ENCODE measurements at places on chromosomes 11 and 22.

GRCh38 chr11:114571712-114572111 is 12.0 kb upstream of the NXPE1 start:
- no peak for DNase-seq

- DNase-seq, result no peak
These were observed 67.9 kb upstream of the OR4B1 start for GRCh38 chr11:48148749-48149148.

GRCh38 chr11:596374-596773 is 19.4 kb downstream of the IRF7 start:
- DNase-seq, result no peak

DNA sequence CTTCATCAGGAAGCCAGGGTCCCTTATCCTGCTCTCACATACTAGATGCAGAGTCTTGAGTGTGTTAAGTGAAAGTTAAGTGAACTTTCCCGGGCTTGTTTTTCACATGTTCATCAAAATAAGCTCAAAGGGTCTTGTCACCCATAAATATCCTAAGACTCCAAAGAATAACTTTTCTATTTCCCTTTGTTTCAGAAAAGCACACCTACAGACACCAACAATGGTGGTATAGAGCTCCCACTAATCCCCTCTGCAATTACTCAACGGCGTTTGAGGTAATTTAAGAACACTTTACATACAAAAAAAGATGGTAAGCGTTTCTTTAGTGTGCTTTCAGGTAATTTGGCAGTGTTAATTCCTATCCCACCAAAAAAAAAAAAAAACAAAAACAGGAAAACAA is 2.5 kb downstream of the PRR14L start:
- DNase-seq, result no peak

DNA sequence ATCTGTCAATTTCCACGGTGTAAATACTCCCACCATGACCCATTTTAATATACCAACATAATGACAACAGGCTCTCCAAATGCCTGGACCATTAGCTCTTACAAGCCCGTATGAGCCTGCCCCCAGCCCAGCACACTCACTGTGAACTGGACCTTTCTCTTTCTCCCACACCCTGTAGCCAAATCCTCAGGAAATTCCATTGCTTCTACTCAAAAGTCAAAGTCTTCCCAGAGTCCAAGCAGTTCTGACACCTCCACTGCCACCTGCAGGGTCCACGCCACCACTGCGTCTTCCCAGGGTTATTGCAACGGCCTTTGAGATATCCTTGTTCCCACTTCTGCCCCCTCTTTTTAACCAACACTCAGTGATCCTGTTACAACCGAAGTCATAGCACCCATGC is 110.1 kb upstream of the ASPHD2 start:
- no peak for DNase-seq

DNA sequence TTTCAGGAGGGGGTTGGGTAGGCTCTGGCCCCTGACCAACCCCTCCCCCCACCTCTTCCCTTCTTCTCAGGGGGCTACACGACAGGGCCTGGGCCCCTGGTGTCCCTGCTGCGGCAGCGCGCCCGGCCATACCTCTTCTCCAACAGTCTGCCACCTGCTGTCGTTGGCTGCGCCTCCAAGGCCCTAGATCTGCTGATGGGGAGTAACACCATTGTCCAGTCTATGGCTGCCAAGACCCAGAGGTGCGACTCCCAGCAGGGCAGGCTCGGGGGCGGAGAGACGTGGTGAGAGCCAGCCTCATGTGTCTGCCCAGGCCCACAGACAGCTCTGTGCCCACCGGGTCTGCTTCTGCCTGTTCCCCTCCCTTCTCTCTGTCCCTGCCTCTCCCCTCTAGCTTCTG is 7.6 kb upstream of the GALR3 start:
- DNase-seq, result no peak

DNA sequence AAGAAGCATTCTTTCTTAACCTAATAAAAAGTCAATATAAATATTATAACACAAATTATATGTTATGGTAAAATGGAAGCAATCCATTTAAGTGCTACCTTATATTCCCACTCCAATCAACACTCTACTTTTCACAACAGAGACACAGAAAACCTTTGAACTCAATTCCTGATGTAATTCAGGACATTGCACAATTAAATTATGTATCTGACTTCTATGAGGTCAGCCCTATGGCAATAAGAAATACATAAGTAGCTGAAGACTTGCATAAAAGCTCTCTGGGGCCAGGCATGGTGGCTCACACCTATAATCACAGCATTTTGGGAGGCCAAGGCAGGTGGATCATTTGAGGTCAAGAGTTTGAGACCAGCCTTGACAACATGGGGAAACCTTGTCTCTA is 6.8 kb downstream of the OR4D10 start:
- no peak for DNase-seq

DNA sequence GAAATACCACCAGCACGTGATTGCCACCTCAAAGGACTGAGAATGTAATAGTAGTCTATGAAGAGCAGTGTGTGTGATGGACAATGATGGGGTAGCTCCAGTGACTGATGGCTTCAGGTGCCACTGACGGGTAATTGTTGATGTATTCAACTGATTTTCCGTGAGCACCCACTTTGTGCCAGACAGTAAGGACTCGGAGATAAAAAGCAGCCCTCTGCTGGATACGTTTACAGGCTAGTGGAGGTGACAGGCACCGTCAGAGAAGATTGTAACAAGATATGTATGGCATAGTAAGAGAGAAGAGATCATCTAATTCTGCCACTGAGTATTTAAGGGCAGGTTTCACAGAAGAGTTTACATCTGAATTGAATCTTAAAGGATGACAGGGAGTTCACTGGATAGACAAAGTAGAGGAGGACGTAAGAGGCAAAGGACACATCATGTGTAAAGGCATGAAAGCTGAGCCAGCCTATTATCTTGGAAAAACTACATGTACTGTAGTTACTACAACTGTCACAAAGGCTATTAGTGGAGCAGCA is 1.1 kb upstream of the ENTHD1 start:
- no peak for DNase-seq

- no peak for DNase-seq
These were observed 28.3 kb downstream of the MOV10L1 start for GRCh38 chr22:50118129-50118528.

GRCh38 chr11:47869544-47870393 is 21.6 kb upstream of the NUP160 start:
- DNase-seq, result no peak

GRCh38 chr11:12247543-12248254 is 129.7 kb upstream of the PARVA start:
- no peak for DNase-seq

DNA sequence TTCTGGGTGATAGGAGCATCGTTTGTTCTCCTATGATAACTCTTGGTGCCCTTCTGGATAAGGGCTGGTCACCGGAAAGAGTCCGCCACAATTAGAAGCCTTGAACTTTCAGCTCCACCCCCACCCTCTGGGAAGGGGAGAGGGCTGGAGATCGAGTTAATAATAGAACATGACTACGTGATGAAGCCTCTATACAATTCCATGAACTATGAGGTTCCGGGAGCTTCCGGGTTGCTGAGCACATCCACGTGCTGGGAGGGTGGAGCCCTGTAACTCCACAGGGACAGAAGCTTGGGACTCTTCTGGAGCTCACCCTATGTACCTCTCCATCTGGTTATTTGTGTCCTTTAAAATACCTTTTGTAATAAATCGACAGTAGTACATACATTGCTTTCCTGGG is 40.3 kb downstream of the ARHGAP42 start:
- DNase-seq, result no peak

DNA sequence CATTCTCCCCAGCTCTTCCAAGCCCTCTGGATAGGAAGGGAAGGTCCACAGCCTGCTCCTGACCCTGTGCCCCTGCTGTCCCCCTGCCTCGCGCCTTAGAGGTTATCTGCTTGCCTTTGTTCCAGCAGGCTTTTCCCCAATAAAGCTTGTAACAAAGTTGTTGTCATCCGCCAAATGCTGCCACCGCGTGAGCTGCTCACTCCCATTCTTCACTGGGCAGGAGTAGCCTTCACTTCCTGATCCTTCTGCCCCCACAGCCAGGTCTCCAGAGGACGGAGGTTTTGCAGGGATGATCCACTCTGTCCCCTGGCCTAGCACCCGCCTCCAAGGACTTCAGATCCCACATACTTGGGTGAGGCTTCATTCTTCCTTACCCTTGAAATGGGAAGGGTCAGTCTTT is 94.0 kb upstream of the RASSF10 start:
- no peak for DNase-seq

DNA sequence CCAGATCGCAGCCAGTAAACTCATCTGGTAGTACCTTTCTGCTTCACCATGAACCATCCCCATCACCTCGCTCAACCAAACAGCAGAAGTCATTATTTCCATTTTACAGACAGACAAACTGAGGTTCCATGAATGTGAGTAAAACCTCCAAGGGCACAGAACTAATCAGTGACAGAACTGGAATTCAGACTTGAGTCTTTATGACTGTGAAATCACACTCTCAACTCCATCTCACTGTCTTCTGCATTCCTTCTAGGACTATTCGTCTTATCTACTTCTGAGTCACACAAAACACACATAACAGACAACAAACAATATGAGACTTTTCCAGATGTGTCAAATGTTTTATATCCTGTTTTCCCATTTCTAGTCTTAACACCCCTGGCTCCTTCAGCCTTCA is 9.3 kb upstream of the NUP50 start:
- DNase-seq, result no peak

- DNase-seq, result no peak
These were observed 6.7 kb downstream of the PLAAT2 start for GRCh38 chr11:63556404-63557013.

- peak; percentile 59 for DNase-seq
These were observed at the start of gene MN1 for GRCh38 chr22:27801616-27802345. Gene MN1 (minus strand): TSS chr22:27801756. CDS start chr22:27800543, 1,213 bp downstream.

- DNase-seq, result no peak
These were observed 154.6 kb downstream of the GRIK4 start for GRCh38 chr11:120666121-120666639.

DNA sequence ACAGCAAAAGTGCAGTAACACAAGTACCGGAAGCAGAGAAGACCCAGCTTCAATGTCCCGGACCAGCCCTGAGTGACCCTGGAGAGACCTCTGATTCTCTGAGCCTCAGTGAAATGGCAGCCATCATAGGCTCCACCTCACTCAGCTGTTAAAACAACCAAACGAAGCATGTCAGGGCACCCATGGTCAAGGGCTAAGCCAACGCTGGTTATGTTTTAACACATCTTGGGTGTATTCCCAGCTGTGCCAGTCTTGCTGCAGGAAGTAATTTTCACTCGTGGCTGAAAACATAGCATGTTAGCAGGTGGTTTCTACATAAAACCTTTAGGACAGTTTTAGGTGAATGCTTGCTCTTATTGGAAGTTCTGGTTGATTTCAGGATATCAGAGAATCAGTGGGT is 30.9 kb downstream of the LMO2 start:
- no peak for DNase-seq

GRCh38 chr11:124123622-124124021 is 8.4 kb downstream of the VWA5A start:
- no peak for DNase-seq

DNA sequence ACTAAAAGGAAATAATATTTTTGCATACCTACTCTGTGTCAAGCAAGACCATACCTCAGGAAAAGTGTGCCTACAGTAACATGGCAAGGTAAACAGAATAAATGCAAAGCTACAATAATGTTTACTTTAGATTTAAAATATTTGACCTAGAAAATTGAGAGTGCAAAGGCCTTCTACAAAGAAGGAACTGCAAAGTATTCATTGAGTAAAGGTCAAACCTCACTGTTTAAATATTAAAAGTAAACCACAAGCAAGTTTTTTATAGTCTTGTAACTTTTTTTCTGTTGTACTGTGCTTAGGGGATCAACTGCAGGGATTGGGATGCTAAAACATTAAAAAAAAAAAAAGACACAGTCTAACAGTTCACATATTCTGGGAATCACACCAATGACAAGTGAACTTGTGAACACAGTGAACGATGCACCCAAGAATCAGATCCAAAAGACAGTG is 48.8 kb downstream of the CWF19L2 start:
- no peak for DNase-seq

- DNase-seq, result peak; percentile 55
These were observed 35.5 kb downstream of the FZD4 start for GRCh38 chr11:86919557-86920210.

DNA sequence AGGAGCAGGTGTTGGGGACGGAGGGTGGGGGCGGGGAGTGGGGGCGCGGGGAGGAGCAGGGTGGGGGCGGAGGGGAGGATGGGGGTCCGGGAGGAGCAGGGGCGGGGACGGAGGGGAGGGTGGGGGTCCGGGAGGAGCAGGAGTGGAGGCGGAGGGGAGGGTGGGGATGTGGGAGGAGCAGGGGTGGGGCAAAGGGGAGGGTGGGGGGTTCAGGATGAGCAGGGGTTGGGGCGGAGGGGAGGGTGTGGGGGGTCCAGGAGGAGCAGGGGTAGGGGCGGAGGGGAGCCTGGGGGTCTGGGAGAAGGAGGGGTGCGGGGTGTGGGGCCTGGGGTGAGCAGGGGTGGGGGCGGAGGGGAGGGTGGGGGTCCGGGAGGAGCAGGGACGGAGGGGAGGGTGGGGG is 17.1 kb downstream of the CRELD2 start:
- DNase-seq, result no peak

GRCh38 chr11:85044911-85045310 is 582.2 kb downstream of the DLG2 start:
- no peak for DNase-seq

DNA sequence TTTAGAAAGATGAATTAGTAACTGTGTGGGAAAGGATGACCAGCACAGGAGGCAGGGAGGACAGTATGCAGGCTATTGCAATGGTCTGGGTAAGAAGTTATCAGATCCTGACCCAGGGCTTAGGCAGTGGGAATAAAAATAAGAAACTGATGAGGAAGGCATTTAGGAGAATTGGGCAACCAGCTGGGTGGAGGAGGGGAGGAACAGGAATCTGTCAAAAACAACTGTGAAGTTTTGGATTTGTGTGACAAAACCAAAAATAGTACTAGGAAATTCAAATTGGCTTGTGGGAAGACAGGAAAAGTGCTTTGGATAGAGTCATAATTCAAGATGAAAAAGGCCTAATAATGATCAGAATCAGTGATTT is 27.9 kb downstream of the MMP13 start:
- DNase-seq, result no peak

- DNase-seq, result no peak
These were observed 36.3 kb upstream of the APOBEC3A start for GRCh38 chr22:38921120-38921519.

DNA sequence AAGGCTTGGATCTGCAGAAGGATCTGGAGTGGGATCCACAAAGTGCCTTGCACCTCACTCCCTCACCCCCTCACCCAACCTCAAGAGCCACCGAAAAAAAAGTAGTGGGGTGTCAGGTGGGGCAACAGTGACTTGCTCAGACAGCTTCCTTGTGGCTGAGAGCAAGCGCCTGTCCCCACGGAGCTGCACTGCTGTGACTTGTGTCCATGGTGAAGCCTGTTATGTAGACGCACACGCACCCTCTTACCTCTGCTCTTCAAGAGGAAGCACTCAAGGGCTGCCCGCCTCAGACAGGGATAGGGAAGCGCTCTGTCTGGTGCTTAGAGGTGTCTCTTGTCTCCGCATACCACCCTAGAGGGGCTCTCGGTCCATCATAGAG is 1.2 kb downstream of the DRD2 start:
- no peak for DNase-seq

Data from D341Med (cell line).